ENCODE measurements at places on chromosomes 11 and 22.

DNA sequence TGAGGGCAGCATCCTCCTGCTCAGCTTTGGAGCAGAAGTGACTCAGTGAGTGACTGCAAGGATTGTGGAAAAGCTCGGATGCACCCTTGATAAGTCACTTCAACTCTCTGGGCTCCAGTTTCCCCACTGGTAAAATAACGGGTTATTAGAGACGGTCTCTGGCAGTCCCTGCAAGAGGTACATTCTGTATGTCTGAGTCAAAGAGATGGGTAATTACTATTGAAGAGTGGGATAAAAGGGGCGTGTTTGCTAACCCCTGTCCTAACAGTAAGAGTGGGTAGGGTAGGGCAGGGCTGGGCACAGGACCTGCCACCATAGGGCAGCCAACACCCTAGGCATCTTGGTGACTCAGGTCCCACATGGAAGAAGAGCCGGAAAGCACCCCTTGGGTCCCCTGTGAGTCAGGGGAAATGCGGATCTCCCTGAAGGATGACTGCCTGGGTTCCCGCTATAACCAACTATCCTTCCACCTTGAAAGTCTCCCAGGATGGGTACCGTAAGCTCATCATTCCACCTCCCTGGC, 7.3 kb upstream of the AHNAK start:
- DNase-seq: no peak

- DNase-seq: no peak
Observed at GRCh38 chr11:29208117-29208516, 808.7 kb downstream of the KCNA4 start.

DNA sequence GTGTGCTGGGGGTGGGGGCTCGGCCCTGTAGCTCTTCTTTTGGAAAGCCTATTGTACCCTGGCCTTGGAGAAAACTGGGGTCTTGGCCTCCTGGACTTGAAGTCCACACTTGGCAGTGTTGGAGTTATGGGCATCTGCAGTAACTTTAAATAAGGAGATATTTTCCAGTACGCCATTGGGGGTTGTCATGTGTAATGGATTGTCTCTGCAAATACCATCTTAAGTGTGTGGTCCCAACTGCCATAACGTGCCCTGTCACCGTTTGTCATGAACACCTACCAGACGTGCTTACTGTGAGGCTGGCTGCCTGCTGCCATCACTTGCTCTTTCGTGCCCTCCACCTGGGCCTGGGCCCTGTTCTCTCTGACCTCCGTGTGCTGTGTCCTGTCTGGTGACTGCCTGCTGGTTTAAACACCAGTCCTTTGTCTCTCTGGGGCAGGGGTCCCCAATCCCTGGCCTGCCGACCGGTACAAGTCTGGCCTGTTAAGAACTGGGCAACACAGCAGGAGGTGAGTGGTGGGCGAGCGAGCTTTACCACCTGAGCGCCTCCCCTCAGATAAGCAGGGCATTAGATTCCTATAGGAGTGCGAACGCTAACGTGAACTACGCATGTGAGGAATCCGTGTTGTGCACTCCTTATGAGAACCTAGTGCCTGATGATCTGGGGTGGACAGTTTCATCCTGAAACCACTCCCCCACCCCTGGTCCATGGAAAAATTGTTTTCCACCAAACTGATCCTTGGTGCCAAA, 3.6 kb upstream of the ZDHHC8 start:
- DNase-seq: no peak

- DNase-seq: no peak
Observed at GRCh38 chr11:19244084-19244483, 3.3 kb upstream of the E2F8 start.

- no peak for DNase-seq
Observed at GRCh38 chr11:68973219-68973618, 7.6 kb downstream of the MRGPRD start.

DNA sequence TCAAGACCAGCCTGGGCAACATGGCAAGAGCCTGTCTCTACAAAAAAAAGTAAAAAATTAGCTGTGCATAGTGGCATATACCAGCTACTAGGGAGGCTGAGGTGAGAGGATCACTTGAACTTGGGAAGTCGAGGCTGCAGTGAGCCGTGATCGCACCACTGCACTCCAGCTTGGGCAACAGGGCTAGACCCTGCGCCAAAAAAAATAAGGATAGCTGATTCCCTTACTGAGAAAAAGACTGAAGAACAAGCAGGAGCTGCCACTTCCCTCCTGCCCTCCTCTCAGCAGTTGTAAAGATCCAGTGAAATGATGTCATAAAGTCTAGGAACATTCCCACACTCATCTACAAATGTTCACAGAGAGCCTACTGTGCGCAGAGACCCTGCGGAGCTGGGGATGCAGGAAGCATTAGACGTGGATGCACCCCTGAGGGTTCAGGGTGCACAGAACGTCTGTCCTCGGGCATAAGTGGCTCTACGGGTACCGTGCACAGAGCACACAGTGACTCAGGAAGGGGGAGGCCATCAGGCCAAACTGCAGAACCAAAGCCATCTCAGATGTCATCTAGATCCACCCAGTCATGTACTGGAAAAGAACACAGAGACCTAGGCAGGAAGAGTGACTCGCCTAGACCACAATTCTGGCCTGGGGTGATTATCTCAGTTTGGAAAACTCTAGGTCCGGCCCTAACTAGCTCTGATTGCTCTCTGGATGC, 11.7 kb downstream of the SEC14L2 start:
- DNase-seq: no peak

GRCh38 chr11:130227373-130227772, 67.8 kb downstream of the ST14 start:
- no peak for DNase-seq

- no peak for DNase-seq
Observed at GRCh38 chr22:23683545-23683944, 7.3 kb upstream of the RGL4 start.
